ENCODE measurements at places on chromosomes 2 and 18.

- peaks cover 9% of the 10 kb centered on the region for H3K27me3 ChIP-seq
- H3K4me1 ChIP-seq: peaks cover 25% of the 10 kb centered on the region
- peak overlapping the region; percentile 36 for H3K27ac ChIP-seq
- H3K36me3 ChIP-seq: peaks cover 3% of the 10 kb centered on the region
Observed at GRCh38 chr2:241092677-241093076, 9.4 kb downstream of the MTERF4 start.

- no peaks in the 10 kb centered on the region for H3K4me1 ChIP-seq
- DNase-seq: no peak
- no peaks in the 10 kb centered on the region for H3K36me3 ChIP-seq
- no peak overlapping the region for H3K4me3 ChIP-seq
- peaks cover under 1% of the 10 kb centered on the region for H3K27me3 ChIP-seq
- H3K27ac ChIP-seq: no peak overlapping the region
Observed at GRCh38 chr2:14866736-14867352, 234.3 kb downstream of the LRATD1 start.

- no peaks in the 10 kb centered on the region for H3K36me3 ChIP-seq
- H3K27ac ChIP-seq: no peak overlapping the region
- DNase-seq: no peak
- no peaks in the 10 kb centered on the region for H3K27me3 ChIP-seq
- no peak overlapping the region for H3K4me3 ChIP-seq
Observed at GRCh38 chr2:208915401-208915800, 508.4 kb upstream of the MAP2 start.

DNA sequence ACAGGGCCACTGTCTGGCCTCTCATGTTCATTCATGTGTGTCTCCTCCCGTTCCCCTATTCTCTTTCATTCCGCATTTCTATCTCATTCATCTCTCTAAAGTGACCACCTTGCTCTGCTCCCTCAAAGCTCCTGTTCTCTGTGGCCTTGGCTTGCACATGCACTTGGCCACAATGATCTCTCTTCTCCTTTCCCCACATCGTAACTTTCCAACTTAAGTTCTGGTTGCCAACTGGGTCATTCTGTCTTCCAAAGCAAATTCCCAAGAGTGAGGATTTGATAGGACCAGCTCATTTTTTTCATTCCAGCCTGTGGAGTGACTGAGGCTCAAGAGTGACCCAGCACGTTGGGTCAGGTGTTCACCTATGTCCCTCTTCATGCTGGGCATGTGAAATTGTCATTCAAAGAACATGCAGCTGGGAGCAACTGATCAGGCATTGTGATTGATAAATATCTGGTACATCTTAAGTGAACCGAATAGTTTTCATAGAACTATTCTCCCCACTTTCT is 14.3 kb upstream of the ITGA6 start:
- DNase-seq: no peak
- H3K4me1 ChIP-seq: no peaks in the 10 kb centered on the region
- no peak overlapping the region for H3K27ac ChIP-seq
- no peaks in the 10 kb centered on the region for H3K27me3 ChIP-seq

GRCh38 chr2:65035351-65035943 is 20.8 kb upstream of the CEP68 start:
- DNase-seq: no peak
